Stimulated activated naive CD8-positive, alpha-beta T cell treated with anti-CD3 and anti-CD28 coated beads, Interleukin-15, amount 100 ng/mL, for 72 hours (primary cell): ENCODE measurements at places on chromosomes 1 and 21.

- no peak for DNase-seq
Measured at GRCh38 chr1:12756768-12757413, 10.9 kb downstream of the CFAP107 start.

DNA sequence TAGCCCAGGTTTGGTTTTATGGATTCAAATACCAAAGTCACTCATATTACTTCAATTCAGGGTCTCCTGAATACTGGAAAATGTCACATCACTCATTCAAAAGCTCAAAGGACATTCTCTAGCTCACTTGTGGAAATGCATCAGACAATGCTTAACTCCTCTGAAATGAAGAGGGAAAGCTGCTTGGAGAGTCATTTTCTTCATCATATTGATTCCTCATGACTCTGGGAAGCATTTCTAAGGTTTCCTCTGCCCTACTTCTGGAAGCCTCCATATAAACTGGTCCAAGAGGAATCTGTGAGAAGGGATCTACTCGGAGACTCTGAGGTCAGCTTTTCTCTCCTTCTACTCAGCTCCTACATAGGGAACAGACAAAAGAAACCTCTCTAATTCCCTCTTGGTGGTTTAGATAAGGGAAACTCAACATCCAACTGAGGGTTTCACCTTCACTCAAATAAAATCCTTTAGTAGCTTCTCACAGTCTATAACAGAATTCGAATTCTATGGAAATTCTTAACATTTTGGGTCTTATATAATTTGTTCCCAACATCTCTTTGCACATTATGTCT is 36.4 kb upstream of the RBBP5 start:
- no peak for DNase-seq

GRCh38 chr1:94257444-94257843 is 20.1 kb upstream of the ARHGAP29 start:
- DNase-seq = no peak

DNA sequence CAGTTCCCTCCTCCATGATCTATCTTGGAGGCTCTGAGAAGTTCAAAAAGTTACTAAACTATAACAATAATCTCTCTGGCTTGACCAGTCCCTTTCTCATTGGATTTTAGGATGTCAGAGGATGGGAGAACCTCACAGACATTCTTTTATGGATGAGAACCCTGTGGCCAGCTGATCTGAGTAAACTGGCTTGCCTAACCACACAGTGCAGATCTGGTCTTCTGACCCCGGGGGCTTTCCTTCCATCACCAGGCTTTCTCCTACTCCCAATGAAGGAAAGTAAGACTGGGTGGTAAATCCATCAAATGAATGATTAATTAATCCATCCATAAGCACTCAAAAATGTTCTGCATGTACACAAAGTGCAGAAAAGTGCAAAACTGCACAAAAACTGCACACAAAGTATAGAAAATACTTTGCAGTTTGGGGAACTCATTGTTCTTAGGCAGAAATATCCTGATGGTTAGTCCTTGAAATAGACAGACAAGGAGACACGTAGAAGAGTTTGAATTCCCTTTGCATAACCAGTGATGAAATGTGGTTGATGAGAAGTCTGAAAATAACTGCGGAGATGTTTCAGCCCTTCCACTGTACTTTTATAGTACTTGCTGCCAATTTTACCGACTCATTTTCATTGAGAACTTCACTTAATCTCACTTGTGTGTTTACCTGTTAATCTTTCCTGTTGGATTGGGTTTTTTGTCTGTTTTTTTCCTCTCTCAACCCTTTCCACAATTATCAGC is 2.5 kb upstream of the F3 start:
- DNase-seq = no peak

GRCh38 chr21:45998276-45998701 is 16.7 kb downstream of the COL6A1 start:
- DNase-seq = peak; percentile 5
